ENCODE measurements at places on chromosomes 12 and 14.

DNA sequence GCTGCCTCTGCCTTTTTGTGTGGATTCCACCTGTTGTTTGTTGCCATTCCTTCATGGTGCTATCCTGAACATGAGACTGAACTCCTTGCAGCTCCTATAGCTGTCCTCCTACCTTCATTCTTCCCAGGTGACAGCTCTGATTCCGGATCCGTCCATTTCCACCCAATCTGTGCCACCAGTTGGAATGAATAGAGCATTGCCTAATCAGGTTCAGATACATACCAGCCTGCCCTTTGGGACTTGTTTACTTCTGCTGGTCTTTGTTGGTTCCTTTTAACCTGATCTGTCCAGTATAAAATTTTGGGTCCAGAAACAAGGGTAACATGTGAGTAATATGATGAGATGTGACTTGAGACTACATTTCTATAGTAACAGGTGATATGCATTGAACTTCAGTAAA is 136.3 kb upstream of the IGF1 start:
- H3K4me3 ChIP-seq = no peak overlapping the region
- H3K27ac ChIP-seq = no peak overlapping the region
- no peak for DNase-seq
- H3K4me1 ChIP-seq = no peaks in the 10 kb centered on the region
- no peaks in the 10 kb centered on the region for H3K36me3 ChIP-seq

DNA sequence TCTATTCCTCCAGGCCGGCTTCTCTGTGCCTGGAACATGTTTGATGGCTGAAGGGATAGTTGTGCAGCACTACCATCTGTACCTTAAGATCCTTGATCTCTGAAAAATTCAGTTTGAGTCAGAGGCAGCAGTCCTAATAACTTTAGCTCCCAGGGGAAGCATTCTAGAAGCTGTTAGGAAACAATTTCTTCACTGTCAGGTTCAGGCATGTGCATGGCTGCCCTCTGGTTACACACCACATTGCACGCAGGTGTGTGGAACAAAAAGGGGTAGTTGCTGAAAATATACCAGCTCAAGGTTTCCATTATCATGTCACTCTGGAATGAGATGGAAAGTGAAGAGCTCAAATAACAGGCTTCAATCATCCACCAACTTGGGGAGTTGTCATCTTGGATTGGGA is 80.1 kb downstream of the CHST11 start:
- no peaks in the 10 kb centered on the region for H3K27me3 ChIP-seq
- H3K4me1 ChIP-seq = peaks cover 12% of the 10 kb centered on the region
- no peaks in the 10 kb centered on the region for H3K36me3 ChIP-seq
- H3K4me3 ChIP-seq = no peak overlapping the region

DNA sequence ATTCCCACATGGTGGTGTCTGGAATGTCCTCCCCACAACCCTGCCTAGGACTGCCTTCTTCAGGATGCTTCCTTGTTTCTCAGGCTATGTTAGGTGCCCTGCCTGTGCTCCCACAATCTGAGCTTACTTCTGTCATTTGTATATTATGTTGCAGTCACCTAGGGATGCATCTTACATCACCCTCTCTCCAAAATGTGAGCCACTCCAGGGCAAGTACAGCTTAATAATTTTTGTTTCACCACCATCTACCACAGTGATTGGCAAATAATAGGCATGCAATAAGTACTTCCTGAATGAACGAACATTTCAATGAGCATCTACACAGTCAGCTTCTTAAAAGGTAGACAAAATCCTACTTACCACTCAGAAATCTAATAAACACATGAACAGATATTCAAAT is 37.6 kb downstream of the ZFYVE26 start:
- H3K4me1 ChIP-seq = no peaks in the 10 kb centered on the region
- H3K36me3 ChIP-seq = no peaks in the 10 kb centered on the region
- DNase-seq = no peak
- H3K27me3 ChIP-seq = no peaks in the 10 kb centered on the region

GRCh38 chr14:89828471-89829165 is 125.9 kb downstream of the EFCAB11 start:
- no peaks in the 10 kb centered on the region for H3K27me3 ChIP-seq
- H3K36me3 ChIP-seq = no peaks in the 10 kb centered on the region
- no peaks in the 10 kb centered on the region for H3K4me1 ChIP-seq
- no peak overlapping the region for H3K4me3 ChIP-seq
- DNase-seq = no peak
- no peak overlapping the region for H3K27ac ChIP-seq

DNA sequence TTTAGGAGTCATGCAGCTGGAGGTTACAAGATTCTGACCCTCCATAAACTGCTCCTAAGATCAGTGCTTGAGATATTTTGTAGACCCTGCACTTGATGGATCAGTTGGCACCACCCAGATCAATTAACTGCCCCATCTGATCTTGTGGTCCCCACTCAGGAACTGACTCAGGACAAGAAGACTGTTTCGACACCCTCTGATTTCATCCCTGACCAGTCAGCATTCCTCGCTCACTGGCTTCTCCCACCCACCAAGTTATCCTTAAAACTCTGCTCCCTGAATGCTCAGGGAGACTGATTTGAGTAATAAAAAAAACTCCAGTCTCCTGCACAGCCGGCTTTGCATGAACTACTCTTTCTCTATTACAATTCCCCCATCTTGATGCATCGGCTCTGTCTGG is 360.2 kb downstream of the GALC start:
- H3K36me3 ChIP-seq = no peaks in the 10 kb centered on the region
- no peak overlapping the region for H3K27ac ChIP-seq
- H3K4me1 ChIP-seq = no peaks in the 10 kb centered on the region
- no peak overlapping the region for H3K4me3 ChIP-seq
- H3K27me3 ChIP-seq = no peaks in the 10 kb centered on the region

DNA sequence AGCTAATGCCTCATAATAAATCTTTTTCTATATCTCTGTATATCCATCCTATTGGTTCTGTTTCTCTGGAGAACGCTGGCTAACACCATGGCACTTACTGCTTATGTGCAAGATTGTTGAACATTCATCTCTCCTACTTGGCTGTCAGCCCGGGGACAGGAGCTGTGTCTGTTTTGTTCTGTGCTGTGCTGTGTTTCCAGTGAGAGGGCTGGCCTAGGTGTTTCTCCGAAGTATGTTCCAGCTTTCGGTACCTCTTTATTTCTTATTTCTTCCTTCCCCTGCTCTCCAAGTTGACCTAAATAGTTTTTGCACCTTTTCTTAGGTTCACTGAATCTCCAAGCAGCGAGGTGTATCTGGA is 18.8 kb upstream of the NR4A1 start:
- no peak for DNase-seq
- peak overlapping the region; percentile 43 for H3K4me3 ChIP-seq

GRCh38 chr14:33999771-34000291 is 49.0 kb upstream of the EGLN3 start:
- no peak for DNase-seq
- no peak overlapping the region for H3K27ac ChIP-seq
- H3K4me1 ChIP-seq = no peaks in the 10 kb centered on the region
- H3K4me3 ChIP-seq = no peak overlapping the region
- H3K27me3 ChIP-seq = no peaks in the 10 kb centered on the region

- H3K27me3 ChIP-seq = no peaks in the 10 kb centered on the region
- no peaks in the 10 kb centered on the region for H3K36me3 ChIP-seq
- H3K4me3 ChIP-seq = no peak overlapping the region
- H3K4me1 ChIP-seq = no peaks in the 10 kb centered on the region
- no peak overlapping the region for H3K27ac ChIP-seq
- no peak for DNase-seq
These were observed 30.4 kb downstream of the DENND5B start for GRCh38 chr12:31560516-31560915.

DNA sequence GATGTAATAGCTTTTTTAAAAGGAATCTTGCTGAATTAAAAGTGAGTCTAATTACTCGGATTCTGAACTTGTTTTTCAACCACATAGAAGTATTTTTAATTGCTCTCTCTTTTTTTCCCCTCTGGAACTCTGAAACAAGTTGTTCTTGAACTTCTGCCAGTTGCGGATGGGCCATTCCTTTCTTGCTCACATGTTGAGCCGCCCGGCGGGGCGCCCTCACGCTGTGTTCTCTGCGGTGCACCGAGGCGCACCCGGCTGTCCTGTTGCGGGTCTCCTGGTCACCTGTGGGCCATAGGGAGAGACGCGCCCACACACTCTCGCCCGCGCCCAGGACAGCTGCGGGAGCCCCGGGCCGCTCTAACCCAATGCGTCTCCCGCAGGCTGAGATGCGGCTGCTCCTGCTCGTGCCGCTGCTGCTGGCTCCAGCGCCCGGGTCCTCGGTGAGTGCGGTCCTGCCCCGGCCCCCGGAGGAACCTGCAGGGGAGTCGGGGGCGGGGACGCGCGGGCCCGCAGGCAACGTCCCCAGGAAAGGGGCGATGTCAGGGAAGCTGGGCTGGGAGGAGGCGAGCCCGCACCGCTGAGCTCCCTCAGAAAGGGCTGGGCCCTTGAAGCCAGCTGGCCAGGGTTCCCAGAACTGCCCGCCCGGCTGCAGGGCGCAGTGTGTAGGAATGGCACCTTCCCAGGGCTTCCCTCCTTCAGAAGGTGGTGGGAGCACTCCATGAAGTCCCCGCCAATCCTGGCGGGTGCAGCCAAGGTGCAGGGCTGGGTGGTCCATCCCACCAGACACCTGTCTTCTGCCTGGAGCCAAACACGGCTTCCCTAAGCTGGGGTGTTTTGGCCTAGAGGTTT is 2.3 kb downstream of the PAPLN start:
- no peaks in the 10 kb centered on the region for H3K36me3 ChIP-seq
- H3K27me3 ChIP-seq = peaks cover 11% of the 10 kb centered on the region
- DNase-seq = no peak
- no peak overlapping the region for H3K27ac ChIP-seq
- no peak overlapping the region for H3K4me3 ChIP-seq

DNA sequence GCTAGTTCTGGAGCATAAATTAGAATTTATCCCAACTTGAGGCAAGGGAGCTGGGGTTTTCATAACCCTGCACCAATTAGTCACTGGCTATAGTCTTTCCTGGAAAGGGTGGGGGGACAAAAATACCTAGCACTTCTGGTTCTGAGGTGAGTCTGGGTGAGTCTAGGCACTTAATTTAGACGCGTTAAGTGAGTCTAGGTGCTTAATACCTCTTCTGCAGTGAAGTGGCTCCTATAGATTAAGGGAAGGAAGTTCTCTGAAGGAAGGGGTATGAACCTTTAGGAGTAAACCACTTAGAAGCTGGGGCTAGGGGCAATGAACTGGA is 251.7 kb downstream of the EFCAB11 start:
- no peak overlapping the region for H3K4me3 ChIP-seq
- no peaks in the 10 kb centered on the region for H3K27me3 ChIP-seq
- no peak overlapping the region for H3K27ac ChIP-seq
- H3K36me3 ChIP-seq = no peaks in the 10 kb centered on the region
- 0 out of 2 replicates have a peak, but pooled peaks cover 4% of the 10 kb centered on the region for H3K4me1 ChIP-seq

DNA sequence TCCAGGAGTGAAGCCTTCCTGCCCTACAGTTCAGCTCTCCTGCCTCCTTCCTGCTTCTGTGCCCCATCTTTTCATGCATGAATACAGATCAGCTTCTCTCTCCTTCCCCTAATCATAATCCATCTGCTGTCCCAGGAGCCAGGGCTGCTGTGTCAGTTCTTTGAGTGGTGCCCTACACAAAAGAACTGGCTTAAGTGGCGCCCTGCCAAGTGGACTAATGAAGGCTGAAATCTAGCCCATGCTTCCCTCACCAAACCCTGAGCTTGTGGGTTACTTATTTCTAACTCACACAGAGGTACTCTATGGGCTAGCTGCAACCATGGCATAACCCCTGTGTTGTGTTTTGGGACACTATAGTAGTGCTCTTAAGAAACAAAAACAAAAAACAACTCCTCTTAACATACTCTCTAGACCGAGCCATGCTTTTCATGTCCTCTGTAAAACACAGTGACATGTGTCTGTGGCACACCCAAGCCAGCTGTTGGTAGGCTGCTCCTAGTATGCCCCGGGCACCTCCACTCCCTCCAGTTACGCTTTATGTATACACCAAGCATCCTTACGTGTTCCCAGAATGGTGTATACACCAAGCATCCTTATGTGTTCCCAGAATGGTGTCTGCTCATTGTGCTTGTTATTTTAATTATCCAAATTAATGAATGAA is 19.3 kb upstream of the ETV6 start:
- no peak overlapping the region for H3K4me3 ChIP-seq
- no peaks in the 10 kb centered on the region for H3K27me3 ChIP-seq
- no peaks in the 10 kb centered on the region for H3K4me1 ChIP-seq
- DNase-seq = no peak

DNA sequence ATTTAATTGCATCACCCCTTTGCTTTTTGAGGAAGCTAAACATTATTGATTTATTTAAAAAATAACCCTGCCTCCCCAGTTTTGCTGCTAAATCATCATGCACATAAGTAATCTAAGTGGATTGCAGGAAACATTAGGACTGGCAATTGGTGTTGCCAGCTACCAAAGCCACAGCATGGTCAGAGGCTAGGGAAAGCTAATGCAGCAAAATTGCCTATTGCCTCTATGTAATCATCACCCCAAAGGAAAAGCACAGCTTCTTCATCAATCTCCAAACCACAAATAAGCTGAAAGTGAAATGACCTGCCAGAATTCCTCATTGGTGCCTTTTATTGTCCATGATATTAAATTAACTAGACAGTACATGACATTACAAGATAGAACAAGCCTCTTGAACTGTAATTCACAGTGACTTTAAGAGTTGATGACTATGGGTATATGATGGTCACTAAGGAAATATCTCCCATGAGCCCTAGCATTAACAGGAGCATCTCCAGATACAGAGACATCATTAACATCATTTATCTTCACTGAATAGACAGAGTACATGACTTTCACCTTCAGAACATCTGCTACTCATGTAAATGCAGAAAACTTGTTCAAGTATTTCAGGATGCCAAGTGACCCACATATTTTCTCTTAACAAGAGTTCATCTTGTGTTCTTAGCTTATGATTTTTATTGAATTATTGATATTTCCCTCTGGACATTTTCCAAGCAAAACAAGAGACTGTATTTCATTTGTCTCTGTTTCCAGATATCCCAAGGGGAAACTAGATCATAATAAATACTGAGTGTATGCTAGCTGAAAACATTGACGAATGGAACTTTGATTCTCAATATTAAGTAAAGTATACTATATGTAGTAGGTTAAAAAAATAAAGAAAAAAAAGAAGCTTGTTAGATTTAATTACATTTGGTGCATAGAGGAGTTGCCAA is 29.4 kb downstream of the PTPRR start:
- no peak overlapping the region for H3K4me3 ChIP-seq
- no peak for DNase-seq
- H3K36me3 ChIP-seq = no peaks in the 10 kb centered on the region
- no peaks in the 10 kb centered on the region for H3K27me3 ChIP-seq

DNA sequence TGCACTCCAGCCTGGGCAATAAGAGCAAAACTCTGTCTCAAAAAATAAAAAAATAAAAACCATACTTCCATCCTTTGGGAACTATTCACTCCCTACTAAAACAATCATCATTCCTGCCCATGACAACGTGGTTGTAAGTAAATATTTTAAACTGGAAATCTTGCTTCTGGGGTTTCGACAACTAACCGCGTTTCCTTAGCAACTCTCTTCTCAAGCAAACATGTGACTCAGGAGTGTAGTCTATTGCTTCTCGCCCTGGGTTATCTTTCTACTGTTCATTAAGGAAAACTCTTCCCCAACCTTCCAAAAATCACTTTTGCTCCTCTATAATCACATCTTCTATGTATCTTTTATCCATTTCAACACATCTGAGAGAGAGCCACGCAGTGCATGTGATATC is 21.8 kb downstream of the APPL2 start:
- no peaks in the 10 kb centered on the region for H3K4me1 ChIP-seq
- no peak for DNase-seq
- H3K4me3 ChIP-seq = no peak overlapping the region
- no peaks in the 10 kb centered on the region for H3K36me3 ChIP-seq

GRCh38 chr12:114339626-114340025 is 66.3 kb downstream of the TBX5 start:
- no peaks in the 10 kb centered on the region for H3K4me1 ChIP-seq
- H3K4me3 ChIP-seq = no peak overlapping the region
- no peak overlapping the region for H3K27ac ChIP-seq
- no peak for DNase-seq
- H3K27me3 ChIP-seq = no peaks in the 10 kb centered on the region
- H3K36me3 ChIP-seq = no peaks in the 10 kb centered on the region
